ENCODE measurements at places on chromosomes 7 and 10.

DNA sequence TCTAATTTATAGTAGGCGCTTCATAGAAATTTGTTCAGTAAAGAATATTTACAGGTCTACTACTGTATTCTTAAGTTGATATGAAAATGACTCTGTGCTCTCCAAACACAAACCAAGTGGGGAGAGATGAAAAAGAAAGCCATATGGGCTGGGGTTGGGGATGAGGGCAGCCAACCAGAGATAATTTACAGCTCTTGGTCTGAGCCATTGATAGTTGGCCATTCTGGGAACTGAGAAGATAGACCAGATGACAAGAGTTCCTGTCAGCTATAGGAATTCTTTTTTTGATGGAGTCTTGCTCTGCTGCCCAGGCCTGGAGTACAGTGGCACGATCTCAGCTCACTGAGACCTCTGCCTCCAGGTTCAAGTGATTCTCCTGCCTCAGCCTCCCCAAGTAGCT is 57.4 kb downstream of the LAMB4 start:
- DNase-seq = no peak

- DNase-seq = no peak
Measured at GRCh38 chr7:100539436-100540006, 518 bp downstream of the AGFG2 start.

GRCh38 chr7:157041004-157041403 is 30.5 kb upstream of the MNX1 start:
- no peak for DNase-seq

GRCh38 chr10:77563638-77564270 is 73.9 kb downstream of the KCNMA1 start:
- no peak for DNase-seq

DNA sequence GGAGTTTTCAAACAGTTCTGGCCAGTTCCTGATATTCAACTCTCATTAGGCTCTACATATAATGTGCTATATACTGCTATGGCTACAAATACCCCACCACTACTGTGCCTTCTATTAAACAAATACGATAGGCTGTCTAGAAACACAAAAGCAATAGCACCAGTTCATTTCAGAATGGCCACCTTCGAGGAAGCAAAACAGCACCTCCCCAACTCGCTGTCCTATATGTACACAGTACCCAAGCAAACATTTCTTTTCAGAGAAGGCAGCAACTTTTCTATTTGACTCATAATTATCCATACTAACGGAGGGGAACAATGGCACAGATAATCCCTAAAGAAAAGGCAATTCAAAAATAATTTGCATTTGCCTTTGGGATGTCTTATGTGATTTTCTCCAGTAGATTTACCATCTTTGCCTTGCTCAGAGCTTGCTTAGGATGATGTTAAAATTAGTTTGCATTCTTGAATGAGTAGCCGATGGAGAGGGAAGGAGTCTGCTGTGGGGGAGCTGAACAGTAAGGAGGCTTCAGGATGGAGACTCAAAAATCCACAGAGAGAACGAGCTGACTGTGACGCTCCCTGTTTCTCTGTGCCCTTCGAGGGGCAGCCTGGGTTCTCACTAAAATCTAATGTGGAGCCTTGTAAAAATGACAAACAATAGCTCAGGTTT is 218.7 kb downstream of the FANK1 start:
- DNase-seq = no peak

GRCh38 chr7:36806891-36807290 is 82.6 kb upstream of the AOAH start:
- no peak for DNase-seq

- no peak for DNase-seq
Measured at GRCh38 chr7:22452142-22452959, 47.6 kb downstream of the STEAP1B start.

GRCh38 chr10:119526149-119526548 is 16.4 kb downstream of the RGS10 start:
- no peak for DNase-seq

DNA sequence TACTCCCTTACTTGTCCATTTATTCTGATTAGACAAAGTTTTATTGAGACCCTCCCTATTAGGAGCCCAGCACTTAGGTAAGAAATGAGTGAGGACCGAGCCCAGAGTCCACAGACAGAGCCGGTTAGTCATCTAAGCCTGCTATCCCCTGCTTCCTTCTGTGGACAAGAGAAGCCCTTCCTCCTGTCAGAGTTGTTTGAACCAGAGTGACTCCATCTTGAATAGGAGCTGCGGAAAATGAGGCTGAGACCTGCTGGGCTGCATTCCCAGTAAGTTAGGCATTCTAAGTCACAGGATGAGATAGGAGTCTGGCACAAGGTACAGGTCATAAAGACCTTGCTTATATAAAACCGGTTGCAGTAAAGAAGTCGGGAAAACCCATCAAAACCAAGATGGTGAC is 109.1 kb downstream of the CPXM2 start:
- no peak for DNase-seq

DNA sequence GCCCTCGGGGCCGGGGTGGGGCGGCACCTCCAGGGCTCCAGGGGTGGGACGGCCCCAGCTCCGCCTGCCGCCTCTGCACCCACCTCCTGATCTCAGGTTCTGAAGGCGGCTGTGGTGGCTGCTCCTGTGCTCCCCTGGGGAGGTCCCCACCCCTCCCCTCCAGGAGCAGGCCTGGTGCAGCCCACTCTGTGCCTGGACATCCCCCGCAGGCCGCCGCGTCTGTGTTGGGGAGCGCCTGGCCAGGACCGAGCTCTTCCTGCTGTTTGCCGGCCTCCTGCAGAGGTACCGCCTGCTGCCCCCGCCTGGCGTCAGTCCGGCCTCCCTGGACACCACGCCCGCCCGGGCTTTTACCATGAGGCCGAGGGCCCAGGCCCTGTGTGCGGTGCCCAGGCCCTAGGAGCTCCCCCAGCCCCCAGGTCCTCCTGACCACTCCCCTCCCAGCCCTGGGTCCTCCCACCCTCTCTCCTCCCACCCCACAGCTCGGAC is 5.5 kb downstream of the CYP2W1 start:
- no peak for DNase-seq

DNA sequence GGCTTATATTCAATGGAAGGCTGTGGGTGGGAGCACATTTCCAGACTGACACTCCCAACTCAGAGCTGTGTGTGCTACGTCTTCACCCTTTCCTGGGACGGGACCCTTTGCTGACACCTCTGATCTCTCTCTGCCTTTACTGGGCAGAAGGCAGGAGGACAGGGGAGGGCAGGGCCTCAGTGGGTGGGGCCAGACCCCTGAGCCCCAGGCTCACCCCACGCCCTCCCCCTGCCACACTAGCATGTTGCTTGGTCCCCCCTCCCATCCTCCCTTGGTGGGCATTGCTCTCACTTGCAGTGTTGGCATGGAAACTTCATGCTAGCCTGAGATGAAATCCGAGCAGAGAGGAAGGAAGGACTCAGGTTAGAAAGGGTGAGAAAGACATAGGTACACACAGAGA is 18.4 kb downstream of the TMEM273 start:
- no peak for DNase-seq

DNA sequence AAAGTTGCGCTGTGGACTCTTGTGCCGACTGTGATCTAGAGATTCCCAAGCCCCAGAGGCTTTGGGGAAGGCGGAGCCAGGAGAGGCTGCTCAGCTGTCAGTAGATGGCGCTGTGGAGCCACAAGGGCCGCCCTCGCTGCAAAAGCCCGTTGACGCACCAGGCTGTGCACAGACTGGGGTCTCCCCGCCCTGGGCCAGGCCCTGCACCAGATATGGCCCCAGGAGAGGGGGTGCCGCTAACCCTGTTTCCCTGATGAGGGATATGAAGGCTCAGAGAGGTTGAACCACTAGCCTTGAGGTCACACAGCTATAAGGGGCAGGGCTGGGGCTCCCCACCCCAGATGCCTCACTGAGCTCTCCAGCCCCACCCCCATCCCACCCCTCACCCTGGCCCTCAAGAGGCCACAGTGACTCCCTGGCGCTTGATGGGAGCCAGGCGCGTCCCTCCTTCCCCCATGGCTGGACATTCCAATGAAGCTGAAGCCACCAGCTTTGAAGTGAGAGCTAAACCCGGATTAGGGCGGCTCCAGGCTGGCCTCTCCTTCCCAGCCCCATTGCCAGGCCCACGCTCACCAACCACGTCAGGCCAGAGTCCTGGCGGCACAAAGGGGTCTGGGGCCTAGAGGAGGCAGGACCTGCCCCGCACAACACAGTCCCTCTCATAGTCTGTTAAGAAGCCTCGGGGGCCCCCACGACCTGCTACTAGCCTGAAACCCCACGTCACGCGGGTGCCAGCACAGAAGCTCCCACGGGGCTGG is 26.4 kb downstream of the MYL10 start:
- DNase-seq = peak; percentile 55

GRCh38 chr10:86287966-86288579 is 78.5 kb downstream of the GRID1 start:
- DNase-seq = peak; percentile 5

GRCh38 chr7:31791881-31792280 is 104.9 kb downstream of the PPP1R17 start:
- no peak for DNase-seq

DNA sequence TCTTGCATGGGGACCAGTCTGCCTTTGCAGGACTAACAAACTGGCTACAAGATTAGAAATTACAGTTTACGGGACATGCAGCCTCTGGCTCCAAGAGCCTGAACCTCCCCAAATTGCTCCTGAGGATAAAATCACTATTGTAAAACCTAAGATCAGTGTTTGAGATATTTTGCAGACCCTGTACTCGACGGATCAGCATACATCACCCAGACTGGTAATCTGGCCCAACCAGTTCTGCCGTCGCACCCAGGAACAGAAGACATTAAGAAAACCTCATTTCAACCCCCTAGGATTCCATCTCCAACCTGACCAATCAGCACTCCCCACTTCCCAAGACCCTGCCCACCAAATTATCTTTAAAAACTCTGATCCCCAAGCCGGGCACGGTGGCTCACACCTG is 27.1 kb upstream of the DNMBP start:
- DNase-seq = no peak

- no peak for DNase-seq
Measured at GRCh38 chr10:121524157-121524817, 74.0 kb downstream of the FGFR2 start.

- no peak for DNase-seq
Measured at GRCh38 chr7:6121141-6121540, 90.0 kb downstream of the ANKRD61 start.
